ENCODE measurements at places on chromosomes 3 and 15.

DNA sequence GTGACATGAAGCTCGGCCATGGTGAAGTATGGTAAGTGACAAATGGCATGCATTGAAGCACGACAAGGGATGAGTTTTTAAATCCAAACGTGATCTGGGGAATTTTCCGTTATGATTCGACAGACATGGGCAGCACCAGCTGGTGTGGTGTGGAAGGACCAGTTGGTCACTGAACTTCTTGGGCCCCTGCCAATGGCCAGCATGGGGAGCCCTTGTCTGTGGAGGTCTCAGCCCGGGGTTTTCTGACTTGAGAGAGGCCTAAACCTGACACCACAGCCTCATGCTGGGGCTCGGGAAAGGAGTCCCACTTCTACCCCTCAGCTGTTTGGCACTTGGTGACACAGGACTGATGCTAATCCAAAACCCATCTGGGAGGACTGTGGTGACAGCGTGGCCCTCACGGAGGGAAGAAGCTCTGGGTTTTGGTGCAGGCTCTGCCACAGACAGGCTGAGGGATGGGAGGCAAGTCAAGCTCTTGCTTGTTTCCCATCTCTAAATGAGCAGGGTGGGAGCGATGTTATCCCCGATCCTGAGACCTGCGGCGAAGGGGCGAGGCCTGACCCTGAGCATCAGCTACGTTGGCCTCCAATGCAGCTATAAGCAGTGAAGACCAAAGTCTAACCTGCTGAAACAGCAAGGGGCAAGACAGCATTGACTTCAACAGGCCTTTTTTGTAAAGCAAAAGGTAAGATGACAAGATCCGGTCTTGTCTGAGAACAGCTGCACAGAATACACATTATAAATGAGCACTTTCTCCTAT is 69.5 kb downstream of the ATP1B3 start:
- no peak for DNase-seq

GRCh38 chr3:42658771-42659390 is 5.4 kb downstream of the ZBTB47 start:
- DNase-seq, result no peak

GRCh38 chr15:92968926-92969651 is 69.0 kb downstream of the CHD2 start:
- DNase-seq, result no peak

GRCh38 chr15:45855907-45856579 is 221.2 kb downstream of the SQOR start:
- no peak for DNase-seq

GRCh38 chr3:188178293-188178936 is 24.5 kb downstream of the LPP start:
- no peak for DNase-seq
